ENCODE measurements at places on chromosomes 4 and X.

- no peaks in the 10 kb centered on the region for H3K36me3 ChIP-seq
- H3K4me3 ChIP-seq = no peak overlapping the region
- H3K27me3 ChIP-seq = no peaks in the 10 kb centered on the region
- DNase-seq = no peak
These were observed 1.8 kb downstream of the PNCK start for GRCh38 chrX:153671589-153672530.

DNA sequence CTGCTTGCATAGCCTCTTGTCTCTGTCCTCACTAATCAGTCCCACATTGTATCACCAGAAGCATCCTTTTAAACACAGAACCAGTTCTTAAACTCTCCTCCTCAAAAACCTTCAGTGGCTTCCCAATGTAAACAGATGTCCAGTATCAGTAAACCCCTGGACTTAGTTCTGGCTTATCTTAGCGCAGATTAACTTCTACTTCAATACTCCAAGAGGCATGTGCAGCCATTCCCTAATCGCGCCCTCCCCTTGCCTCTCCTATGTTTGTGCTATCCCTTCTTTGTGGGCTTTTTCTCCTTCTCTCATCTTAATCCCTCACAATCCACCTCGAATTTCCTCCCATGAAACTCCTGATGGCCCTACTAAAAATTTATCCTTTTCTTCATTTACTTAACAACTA lies 193.8 kb downstream of the FBXO8 start:
- H3K4me1 ChIP-seq = no peaks in the 10 kb centered on the region
- H3K27me3 ChIP-seq = no peaks in the 10 kb centered on the region
- no peak overlapping the region for H3K4me3 ChIP-seq
- DNase-seq = no peak
- H3K36me3 ChIP-seq = no peaks in the 10 kb centered on the region
- no peak overlapping the region for H3K27ac ChIP-seq

DNA sequence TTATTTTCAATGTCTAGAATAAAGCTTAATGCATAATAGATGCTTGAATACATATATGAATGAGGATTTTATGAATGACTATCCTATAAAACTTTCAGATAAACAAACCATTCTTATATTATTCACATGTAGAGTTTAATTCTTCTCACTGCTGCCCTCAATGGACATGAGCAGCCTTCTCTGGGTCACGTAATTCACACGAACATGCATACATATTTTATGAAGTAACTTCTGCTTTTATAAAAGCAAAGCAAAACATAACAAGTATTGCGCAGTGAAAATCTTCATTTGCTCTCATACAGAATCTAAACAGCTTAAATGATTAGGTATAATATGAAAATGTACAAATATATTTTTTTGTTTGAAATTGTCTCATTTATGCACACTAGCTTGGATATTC lies 116.7 kb downstream of the TMA16 start:
- H3K27ac ChIP-seq = no peak overlapping the region
- DNase-seq = no peak
- no peaks in the 10 kb centered on the region for H3K4me1 ChIP-seq

DNA sequence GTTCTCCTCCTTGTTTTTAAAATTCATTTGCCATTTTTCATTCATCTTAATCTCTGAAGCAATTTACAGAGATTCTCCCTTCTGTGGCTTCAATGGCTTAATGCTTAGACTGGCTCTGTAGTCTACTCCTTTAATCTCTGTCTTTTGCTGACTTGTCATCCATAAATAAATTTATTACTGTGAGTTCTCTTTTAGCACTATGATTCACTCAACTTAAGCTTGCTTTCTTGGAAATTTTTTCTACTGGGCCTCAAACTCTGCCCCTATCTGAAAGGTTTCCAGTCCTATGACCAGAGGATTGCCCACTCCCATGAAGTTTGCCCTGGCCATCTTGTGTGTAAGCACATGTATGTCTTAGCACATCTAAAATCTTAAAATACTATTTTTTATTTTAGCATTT lies 251.1 kb downstream of the DCLK2 start:
- no peaks in the 10 kb centered on the region for H3K36me3 ChIP-seq
- no peak overlapping the region for H3K27ac ChIP-seq
- H3K4me1 ChIP-seq = no peaks in the 10 kb centered on the region
- H3K4me3 ChIP-seq = no peak overlapping the region

GRCh38 chr4:60396341-60397049 lies 803.6 kb upstream of the ADGRL3 start:
- no peak overlapping the region for H3K27ac ChIP-seq
- no peaks in the 10 kb centered on the region for H3K36me3 ChIP-seq

DNA sequence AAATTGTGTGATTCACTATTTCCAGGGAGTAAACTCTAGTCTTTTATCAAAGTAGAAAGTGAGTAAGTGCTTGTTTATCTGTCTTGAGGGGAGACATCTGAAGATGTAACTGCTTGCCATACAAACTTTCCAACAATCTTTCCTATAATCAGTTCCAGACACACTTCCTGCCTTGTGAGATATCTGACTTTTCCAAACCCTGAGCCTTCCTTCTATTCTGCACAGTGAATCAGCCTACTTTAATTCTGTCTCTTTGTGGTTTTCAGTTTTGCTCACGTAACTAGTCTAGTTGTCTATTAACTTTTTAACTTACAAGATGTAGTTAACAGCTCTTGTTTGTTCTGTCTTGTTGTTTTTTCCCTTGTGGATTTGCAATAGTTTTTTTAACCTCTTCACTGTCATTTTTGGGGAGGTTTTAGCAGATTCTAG lies 947.8 kb downstream of the C4orf33 start:
- no peaks in the 10 kb centered on the region for H3K36me3 ChIP-seq
- H3K27me3 ChIP-seq = no peaks in the 10 kb centered on the region
- no peaks in the 10 kb centered on the region for H3K4me1 ChIP-seq
- H3K27ac ChIP-seq = no peak overlapping the region
- no peak overlapping the region for H3K4me3 ChIP-seq

DNA sequence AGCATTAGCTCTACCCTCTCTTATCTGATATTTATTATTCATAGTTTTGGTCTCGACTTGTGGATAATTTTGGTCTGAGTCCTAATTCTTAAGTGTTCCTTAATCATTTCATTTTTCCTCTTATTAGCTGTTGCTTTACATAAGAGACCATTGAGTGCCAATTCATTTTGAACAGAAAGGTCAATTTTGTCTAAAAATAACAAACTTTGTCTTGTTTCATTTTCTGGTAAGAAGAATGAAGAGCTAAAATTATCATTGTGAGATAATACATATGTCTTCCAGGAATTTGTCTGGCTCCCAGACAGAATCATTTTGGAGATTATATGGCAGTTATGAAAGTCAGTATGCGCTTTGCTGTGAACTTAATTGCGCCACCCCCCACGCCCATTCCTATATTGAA lies 1471.8 kb downstream of the PCDH7 start:
- no peaks in the 10 kb centered on the region for H3K4me1 ChIP-seq
- no peak for DNase-seq
- H3K4me3 ChIP-seq = no peak overlapping the region
- H3K27ac ChIP-seq = no peak overlapping the region
- no peaks in the 10 kb centered on the region for H3K27me3 ChIP-seq

- H3K4me3 ChIP-seq = no peak overlapping the region
- no peaks in the 10 kb centered on the region for H3K36me3 ChIP-seq
- H3K27me3 ChIP-seq = no peaks in the 10 kb centered on the region
- no peak for DNase-seq
- no peak overlapping the region for H3K27ac ChIP-seq
These were observed 52.1 kb downstream of the IDS start for GRCh38 chrX:149453030-149453429.

DNA sequence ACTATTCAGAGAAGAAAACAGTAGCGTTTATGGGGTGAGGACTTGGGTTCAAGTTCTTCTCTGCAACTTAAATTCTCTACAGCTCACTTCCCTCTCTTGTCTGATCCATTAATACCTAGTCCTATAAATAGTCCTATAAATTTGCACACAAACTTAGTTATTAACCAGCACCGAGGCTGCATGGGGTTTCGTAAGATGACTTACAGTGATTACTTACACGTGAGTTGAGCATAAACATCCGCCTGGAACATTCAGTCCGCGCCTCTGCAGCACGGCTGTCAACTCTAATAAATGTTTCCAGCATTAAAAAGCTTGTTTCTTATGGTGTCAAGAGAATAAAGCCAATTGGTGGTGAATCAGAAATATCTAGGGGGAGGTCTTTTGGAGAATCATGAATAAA lies 103.0 kb upstream of the ENPP6 start:
- H3K27me3 ChIP-seq = no peaks in the 10 kb centered on the region
- no peak for DNase-seq
- H3K4me1 ChIP-seq = no peaks in the 10 kb centered on the region
- H3K27ac ChIP-seq = no peak overlapping the region
- no peaks in the 10 kb centered on the region for H3K36me3 ChIP-seq

DNA sequence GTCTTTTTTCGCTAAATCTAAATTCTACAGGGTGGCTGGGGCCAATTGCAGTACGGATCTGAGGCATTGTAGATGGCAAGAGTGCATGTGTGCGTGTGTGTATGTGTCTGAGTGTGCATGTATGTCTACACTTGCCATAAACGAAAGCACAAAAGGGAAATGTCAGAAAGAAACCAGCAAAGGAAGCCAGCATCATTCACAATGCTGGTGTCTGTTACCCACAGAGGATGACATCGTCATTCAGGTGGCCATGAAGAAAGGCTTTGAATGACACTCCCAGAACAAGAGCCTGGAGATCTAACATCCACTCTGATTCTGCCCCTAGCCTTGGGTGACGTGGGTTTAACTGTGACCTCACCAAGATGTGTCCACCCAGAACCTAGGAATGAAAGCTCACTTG lies 124.6 kb downstream of the DHRSX start:
- no peaks in the 10 kb centered on the region for H3K4me1 ChIP-seq
- peaks cover 1% of the 10 kb centered on the region for H3K36me3 ChIP-seq
- no peak for DNase-seq
- no peak overlapping the region for H3K4me3 ChIP-seq

- no peak for DNase-seq
- H3K4me3 ChIP-seq = no peak overlapping the region
- H3K27ac ChIP-seq = no peak overlapping the region
- no peaks in the 10 kb centered on the region for H3K36me3 ChIP-seq
- no peaks in the 10 kb centered on the region for H3K27me3 ChIP-seq
These were observed 211.9 kb downstream of the FBXO8 start for GRCh38 chr4:174071595-174071994.

DNA sequence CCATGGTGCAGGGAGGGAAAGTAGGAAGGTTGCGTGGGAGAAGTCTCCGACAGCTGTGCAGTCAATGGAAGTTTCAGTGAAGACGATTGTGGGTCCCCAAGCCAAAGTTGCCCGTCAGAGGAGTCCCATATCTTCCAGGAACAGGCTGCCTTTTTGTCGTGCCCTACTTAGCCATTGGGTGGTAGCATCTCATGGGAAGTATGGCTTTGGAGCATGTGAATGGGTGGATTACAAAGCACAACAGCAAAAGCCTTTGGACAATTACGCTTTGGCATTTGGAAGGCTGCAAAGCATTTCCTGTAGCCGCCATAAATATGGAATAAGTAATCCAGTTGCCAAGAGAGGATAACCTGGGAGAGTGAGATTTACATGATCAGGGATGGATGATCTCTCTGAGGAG lies 300.7 kb upstream of the BOD1L1 start:
- no peak overlapping the region for H3K27ac ChIP-seq
- H3K4me3 ChIP-seq = no peak overlapping the region
- DNase-seq = no peak
- H3K36me3 ChIP-seq = no peaks in the 10 kb centered on the region

DNA sequence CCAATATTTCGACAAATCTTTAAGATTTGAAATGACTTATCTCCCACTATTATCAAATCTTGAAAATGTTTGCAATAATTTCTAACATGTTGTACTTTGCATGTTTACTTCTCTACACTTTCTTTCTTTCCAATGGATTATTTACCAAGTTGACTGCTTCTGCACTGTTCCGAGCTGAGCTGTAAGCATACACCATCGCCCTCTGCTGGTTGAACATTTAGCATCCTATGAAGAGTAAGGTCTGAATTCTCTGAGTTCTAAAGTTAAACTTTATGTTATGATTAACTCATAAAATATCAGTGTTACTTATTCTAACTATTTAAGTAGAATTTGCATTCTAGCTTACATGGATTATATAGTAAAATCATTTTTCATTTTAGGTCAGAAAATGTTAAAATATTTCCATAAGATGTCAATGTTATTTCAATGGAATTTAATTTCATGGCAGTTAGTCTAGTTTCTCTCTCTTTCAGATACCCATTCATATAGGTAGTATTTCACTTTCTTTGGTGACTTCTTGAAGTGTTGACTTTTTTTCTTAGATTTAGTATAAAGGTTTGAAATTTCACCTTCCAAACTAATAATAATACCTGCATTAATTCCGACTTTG lies 137.4 kb downstream of the DKK2 start:
- no peaks in the 10 kb centered on the region for H3K4me1 ChIP-seq
- H3K27me3 ChIP-seq = no peaks in the 10 kb centered on the region
- peak; percentile 9 for DNase-seq
- H3K27ac ChIP-seq = no peak overlapping the region
- H3K4me3 ChIP-seq = no peak overlapping the region
- no peaks in the 10 kb centered on the region for H3K36me3 ChIP-seq

- H3K27ac ChIP-seq = no peak overlapping the region
- no peaks in the 10 kb centered on the region for H3K36me3 ChIP-seq
- DNase-seq = no peak
These were observed 31.0 kb upstream of the CCNG2 start for GRCh38 chr4:77125961-77126360.

- H3K4me1 ChIP-seq = peaks cover 8% of the 10 kb centered on the region
- no peak for DNase-seq
- H3K36me3 ChIP-seq = peaks cover 16% of the 10 kb centered on the region
- peak overlapping the region; percentile 10 for H3K27ac ChIP-seq
These were observed 1.5 kb downstream of the LAP3 start for GRCh38 chr4:17578482-17578891.

DNA sequence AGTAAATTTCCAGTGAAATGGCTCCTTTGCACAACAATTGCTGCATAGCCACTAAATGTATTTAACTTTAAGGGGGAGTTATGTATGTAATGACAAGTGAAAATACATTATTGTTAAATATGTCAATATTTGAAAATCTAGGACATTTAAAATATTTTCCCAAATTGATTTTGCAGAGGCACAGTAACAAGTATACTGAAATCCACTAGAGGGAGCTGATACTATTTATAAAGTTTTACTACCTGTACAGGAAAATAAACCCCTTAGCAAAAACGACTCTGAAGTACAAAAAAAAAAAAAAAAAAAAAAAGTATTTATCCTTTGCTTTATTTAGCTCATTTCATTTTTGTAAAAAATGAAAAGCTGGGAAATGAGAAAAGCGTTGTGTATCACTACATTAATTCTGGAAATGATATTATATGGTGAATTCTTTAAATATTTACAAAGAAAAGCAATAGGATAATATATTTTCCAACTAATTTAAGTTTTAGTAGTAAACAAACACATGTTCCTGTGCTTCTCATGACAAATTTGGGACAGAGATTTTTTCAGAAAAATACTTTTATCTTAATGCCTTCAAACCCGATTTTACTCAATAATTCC lies 727.7 kb downstream of the DMD start:
- H3K27me3 ChIP-seq = no peaks in the 10 kb centered on the region
- H3K4me3 ChIP-seq = no peak overlapping the region
- no peaks in the 10 kb centered on the region for H3K36me3 ChIP-seq
- no peaks in the 10 kb centered on the region for H3K4me1 ChIP-seq
- DNase-seq = no peak

GRCh38 chr4:54090804-54091623 lies 8.9 kb upstream of the GSX2 start:
- peak overlapping the region; percentile 78 for H3K4me3 ChIP-seq
- H3K36me3 ChIP-seq = no peaks in the 10 kb centered on the region
- no peak overlapping the region for H3K27ac ChIP-seq
- DNase-seq = no peak

- no peaks in the 10 kb centered on the region for H3K36me3 ChIP-seq
- H3K27ac ChIP-seq = no peak overlapping the region
- H3K4me3 ChIP-seq = no peak overlapping the region
- H3K4me1 ChIP-seq = no peaks in the 10 kb centered on the region
- DNase-seq = no peak
- H3K27me3 ChIP-seq = no peaks in the 10 kb centered on the region
These were observed 23.3 kb upstream of the SCML2 start for GRCh38 chrX:18377796-18378195.

Measured in keratinocyte (primary cell).